ENCODE measurements at places on chromosomes 2 and 18.
A peak's percentile ranks its signal among the peaks of the same experiment; 100 is the strongest.

- no peak for DNase-seq
Observed at GRCh38 chr2:109486711-109487535, 126.8 kb downstream of the SEPTIN10 start.

GRCh38 chr2:193980599-193980998 lies 1676.4 kb upstream of the SLC39A10 start:
- DNase-seq, result no peak

GRCh38 chr2:174210862-174211261 lies 37.5 kb downstream of the OLA1 start:
- DNase-seq, result no peak

- DNase-seq, result no peak
Observed at GRCh38 chr2:84735389-84735788, 145.5 kb downstream of the TRABD2A start.

GRCh38 chr2:191666226-191666625 lies 11.7 kb upstream of the NABP1 start:
- DNase-seq, result no peak

DNA sequence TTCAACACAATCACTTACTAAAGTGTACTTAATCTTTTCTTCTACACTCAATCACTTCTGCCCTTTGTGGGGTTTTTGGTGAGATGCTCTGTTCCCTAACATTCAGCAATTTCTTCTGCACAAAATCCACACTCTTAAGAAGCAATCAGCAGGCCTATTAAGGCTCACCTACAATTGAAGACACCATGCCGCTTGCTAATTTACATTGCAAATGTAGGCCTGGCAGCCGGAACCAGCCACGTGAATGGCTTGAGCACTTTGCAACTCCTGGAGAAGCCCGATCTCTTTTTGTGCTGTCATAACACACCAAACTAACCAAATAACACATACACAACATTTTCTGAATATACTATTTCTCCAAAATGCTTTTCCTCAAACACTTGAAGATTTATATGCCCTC lies 66.3 kb downstream of the NYAP2 start:
- no peak for DNase-seq

DNA sequence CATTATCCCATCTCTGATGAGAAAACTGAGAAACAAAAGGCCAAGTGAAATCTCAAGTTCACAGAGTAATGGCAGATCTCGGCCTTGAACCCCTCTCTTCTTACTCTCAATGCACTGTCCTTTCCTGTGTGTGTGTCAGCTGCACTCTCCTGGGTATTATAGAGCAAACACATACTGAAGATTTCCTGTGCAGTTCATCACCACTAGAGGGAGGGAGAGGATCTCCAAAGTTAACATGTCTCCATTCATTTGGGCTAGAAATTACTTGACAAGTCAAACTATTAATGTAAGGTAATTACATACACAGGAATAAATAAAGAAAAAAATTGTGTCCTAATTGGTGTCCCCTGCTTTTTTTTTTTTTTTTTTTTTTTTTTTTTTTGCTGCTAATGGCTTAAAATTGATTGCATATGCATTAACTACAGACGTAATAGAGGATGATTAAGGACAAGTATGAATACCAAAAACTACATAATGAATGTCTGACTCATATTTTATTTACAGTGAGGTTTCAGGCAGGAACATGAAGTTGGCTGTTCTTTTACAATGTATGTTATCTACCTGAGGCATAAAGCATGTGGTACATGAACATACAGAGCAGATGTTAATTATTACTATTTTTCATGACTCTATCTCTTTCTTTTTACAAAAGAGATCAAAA lies 269.2 kb downstream of the NYAP2 start:
- peak; percentile 9 for DNase-seq

GRCh38 chr2:126784045-126784444 lies 114.6 kb upstream of the TEX51 start:
- no peak for DNase-seq

GRCh38 chr2:97765933-97766332 lies 52.6 kb downstream of the ZAP70 start:
- no peak for DNase-seq

GRCh38 chr18:79903787-79904356 lies 47.6 kb downstream of the SLC66A2 start:
- DNase-seq, result no peak

DNA sequence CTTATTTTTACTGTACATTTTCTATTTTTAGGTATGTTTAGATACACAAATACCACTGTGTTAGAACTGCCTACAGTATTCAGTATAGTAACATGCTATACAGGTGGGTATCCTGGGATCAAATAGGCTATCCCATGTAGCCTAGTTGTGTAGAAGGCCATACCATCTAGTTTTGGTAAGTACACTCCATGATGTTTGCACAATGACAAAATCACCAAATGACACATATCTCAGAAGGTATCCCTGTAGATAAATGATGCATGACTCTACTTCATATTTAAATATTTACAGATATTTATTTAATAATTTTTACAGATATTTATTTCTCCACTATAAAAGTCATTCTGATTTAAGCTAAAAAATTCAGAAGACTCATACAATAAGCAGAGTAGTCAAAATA lies 233.8 kb upstream of the OSR1 start:
- no peak for DNase-seq

DNA sequence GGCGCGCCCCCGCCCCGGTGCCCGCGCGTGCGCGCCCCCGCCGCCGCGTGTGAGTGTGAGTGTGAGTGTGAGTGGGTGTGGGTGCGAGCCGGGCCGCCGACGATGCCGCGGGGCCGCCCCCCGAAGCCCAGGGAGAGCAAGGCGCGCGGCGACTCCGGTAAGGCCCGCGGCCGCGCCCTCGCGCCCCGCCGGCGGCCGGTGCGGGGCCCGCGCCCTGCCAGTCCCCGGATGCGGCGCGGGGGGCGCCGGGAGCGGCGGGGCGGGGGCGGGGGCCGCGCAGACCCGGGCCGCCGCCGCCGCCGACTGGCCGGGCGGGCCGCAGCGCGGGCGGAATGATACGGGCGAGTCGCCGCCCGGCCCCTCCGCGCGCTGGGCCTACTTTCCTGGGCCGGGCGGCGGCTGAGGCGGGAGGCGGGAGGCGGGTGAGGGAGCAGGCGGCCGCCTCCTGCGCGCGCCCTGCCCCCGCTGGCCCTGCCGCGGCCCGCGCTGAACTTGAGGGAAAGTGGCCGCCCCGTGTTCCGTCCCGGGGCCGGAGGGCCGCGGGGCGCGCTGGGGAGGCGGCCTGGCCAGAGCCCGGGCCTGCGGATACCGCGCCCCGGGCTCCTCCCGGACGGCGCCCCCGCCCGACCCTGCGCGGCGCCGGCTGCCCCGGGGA lies at the start of gene ZNF236:
Gene ZNF236, plus strand, starts transcription at position 52 of the 655 bp plus-strand sequence. Its CDS starts 51 bp downstream, at position 103.
- no peak for DNase-seq

DNA sequence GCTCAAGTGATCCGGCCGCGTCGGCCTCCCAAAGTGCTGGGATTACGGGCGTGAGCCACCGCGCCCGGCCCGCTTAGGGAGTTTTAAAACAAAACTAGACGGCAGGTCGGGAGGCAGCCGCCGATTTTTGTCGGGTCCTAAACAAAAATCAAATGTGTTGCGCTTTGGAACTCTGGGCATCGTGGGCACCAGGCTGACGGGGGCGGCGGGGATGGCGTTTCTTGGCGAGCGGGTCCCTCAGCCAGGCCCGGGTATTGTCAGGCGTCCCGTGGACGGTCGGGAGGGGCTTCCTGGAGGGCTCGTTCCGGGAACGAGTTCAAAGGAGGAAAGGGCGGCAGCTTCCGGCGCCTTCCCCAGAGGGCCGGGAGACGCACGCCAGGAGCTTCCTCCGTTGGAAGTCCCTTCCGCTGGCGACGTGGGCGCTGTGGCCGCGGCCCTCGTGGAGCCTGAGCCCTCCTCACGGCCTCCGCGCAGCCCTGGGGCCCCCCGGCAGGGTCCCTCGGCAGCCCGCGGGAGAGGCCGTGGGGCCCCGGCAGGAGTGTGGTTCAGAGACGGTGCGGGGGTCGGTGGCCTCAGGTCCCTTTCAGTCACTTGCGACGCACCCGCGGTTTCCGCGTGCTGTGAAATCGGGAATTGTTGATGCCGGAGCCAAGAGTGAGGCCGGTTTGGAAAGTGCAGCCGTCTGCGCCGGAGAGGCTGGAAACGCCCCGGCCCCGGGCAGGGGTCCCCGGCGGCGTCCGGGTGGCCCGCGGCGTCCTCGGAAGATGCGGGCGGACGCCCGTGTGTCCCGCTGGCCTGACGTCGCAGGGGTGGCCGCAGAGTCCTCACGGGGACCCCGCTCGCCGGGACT lies 59.3 kb downstream of the EMILIN2 start:
- no peak for DNase-seq

DNA sequence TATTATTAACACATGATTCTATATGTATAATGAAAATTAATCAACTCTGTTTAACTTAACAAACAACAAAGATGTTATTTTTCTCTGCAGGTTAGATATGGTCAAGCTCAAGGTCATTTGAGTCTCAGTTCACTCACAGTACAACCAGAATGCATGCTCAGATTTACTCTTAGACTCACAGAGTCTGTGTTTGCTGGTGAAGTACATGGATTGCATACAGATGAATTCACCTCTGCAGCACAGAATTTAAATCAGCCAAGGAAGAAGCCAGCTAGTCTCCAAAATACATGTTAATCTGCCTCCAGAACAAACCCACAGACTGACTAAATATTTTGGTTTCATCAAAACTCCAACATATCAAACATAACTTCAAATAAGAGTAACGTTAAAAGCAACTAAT lies 424.5 kb downstream of the RAD51AP2 start:
- no peak for DNase-seq

DNA sequence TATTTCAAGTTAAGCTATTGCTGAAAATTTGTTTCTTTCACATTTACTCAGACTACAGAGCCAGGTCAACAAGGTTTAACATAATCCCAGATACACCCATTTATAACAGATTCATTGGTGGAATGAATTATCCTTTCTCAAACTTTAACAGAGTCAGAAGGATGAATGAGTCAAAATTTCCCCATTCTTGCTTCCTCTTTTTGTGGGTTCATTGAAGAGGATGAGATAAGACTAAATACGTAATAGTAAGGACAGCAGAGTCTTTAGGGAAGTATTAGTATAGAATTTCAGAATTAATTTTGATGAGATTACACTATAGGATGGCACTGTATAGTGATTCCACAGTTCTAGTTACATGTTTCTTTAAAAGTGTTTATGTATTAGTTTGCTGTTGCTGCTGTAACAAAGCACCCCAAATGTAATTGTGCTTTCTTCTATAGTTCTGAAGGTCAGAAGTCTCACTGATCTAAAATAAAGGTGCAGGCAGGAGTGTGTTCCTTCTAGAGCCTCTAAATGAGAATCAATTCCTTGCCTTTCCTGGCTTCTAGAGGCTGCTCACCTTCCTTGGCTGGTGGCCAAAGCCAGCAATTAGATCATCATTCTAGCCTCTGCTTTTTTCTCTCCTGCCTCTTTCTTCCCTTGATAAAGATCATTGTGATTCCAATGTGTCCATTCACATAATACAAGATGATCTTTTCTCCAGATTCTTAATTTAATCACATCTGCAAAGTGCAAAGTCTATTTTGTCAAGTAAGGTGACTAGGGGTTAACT lies 309.3 kb upstream of the PIK3C3 start:
- no peak for DNase-seq

DNA sequence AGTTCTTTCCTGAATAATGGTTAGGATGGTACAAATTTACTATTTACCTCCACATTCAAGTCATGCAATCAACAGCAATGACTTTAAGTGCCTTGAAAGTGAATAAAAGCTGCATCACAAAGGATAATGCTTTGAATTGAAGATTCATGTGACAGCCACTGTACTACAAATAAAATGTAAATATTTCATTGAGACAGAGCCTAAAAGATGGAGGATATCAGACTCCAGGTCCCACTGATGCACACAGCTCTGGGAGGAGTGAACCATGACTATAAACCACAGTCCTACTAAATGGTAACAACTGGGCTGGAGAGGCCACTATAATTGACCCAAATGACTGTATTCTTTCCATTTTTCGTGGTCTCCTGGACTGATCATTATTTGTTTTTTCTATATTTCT lies 576.9 kb downstream of the ADCYAP1 start:
- no peak for DNase-seq

- DNase-seq, result no peak
Observed at GRCh38 chr2:122627388-122627787, 871.9 kb downstream of the TSN start.

DNA sequence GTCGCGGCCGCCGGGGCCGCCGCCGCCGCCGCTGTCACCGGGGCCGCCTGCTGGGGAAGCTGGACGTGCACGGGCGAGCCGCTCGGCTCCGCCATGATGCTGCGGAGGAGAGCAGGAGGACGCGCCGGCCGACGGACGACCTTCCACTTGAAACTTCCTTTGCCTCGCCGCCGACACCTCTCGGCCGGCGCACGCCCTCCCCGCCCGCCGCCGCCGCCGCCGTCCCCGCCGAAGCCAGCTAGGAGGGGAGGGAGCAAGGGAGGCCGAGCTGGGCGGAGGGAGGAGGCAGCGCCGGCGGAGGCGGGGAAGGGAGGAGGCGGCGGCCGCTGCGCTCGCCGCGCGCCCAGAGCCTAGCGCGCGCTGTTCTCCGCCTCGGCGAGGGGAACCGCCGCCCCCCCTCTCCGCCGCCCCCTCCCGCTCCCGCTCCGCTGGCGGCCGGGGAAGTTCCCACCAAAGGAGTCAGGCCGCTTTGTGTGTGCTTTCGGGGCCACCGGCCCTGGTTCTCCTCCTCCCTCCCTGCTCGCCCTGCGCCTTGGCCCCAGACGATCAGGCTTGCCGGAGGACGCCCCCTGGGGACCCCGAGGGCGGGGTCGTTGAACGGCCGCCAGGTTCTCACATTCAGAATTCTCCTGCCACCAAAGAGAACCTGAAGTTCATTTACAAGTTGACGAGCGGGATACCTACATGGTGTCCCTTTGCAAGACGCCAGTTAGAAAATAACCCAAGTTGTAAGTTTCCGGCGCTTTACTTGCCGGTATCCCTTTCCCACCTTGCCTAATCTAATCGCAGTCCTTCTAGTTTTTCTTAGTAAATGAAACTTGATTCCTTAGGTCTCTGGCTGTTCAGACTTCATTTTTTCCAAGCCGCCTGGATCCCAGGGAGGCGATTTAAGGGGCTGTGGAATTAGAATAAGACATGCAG lies at the start of gene STK39:
Gene STK39, minus strand, starts transcription at position 255 of the 921 bp plus-strand sequence. Its CDS starts 160 bp downstream, at position 95.
- no peak for DNase-seq

DNA sequence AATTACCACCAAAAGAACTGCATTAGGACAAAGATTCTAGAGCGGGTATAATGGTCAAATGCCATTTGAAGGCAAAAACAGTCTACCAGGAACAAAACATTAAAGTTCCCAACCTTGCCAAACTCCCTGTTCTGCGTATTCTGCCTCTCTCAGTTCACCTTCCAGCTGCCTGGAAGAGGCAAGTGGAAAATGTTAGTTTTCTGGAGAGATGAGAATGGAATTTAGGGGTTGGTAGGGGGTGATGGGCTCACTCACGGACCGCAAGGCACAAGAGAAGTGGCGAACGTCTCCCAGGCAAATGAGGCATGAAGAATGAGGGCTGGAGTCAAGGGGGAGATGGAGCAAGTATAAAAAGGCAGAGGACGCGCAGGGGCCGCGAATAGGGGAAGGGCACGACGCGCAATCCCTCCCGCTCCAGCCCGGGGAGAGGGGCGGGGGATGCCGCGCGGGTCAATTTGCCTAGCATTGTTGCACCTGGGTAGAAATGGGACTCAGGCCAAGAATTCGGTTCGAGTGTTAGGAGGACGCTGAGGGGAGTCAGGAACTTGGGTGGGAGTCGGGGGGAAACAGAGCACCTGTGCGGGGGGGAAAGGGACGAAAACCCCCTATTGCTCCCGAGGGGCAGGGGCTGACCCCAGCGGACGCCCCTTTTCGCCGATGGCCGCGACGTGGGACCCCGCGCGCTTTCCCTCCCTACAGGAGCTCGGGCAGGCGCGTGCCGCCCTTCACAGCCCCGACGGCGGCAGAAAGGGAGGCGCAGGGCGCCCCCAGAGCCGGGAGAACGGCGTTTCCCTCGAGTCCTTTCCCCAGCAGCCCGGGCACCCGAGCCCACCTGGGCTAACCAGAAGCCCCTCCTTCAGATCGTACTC lies 573 bp downstream of the PAIP2B start:
- DNase-seq, result no peak

- DNase-seq, result no peak
Observed at GRCh38 chr2:79100285-79100684, 12.5 kb upstream of the REG1B start.

Measured in cerebellar nuclear complex (tissue), 1 donor.